ENCODE measurements at places on chromosomes 12 and 14.
A peak's percentile ranks its signal among the peaks of the same experiment; 100 is the strongest.

GRCh38 chr14:104938960-104939359, 14.3 kb downstream of the PLD4 start:
- no peak for DNase-seq

GRCh38 chr12:89016970-89017778, 335.1 kb downstream of the DUSP6 start:
- peak; percentile 78 for DNase-seq

GRCh38 chr14:72104011-72104613, 171.9 kb downstream of the RGS6 start:
- no peak for DNase-seq

DNA sequence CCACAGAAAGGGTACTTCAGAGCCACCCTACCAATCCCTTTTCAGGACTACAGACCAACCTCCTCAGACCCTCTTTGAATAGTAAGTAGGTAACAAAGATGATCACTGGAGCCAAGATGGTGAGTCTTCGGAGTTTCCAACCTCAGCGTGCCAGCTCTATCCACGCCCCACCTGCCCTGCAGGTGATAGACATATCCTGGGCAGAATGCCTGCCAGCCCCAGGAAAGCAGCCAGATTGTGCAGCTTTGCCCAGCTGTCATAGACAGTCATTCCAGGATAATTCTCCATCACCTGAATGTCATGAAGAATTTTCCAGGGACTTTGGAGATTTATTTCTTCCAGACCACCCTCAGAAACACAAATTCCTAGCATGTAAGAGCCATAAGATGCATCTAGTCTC, 434.4 kb downstream of the RGS6 start:
- DNase-seq = no peak

DNA sequence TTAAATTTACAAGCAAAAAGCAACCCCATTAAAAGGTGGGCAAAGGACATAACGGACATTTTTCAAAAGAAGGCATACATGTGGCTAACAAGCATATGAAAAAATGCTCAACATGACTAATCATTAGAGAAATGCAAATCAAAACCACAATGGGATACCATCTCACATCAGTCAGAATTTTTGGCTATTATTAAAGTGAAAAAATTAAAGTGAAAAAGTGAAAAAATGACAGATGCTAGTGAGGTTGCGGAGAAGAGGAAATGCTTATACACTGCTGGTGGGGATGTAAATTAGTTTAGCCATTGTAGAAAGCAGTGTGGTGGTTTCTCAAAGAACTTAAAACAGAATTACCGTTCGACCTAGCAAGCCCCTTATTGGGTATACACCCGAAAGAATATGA, 7.9 kb downstream of the OTOGL start:
- peak; percentile 44 for DNase-seq

DNA sequence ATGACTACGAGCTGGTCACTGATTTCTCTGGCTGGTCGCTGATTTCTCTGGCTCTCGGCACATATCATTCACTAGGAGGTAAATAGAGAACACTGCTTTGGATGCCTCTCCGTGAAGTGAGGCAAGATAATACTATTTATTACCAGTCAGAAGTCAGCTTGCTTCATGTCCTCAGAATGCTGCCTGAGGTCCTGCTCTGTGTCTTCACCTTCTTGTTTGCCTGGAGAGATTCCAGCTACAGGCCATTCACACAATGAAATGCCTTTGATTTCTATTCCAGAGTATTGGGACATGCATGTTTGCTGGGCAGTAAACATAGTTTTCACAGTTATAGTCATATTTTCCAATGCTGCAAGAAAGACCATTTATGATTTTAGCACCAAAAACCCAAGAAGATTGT, 106.7 kb downstream of the AEBP2 start:
- DNase-seq = no peak

DNA sequence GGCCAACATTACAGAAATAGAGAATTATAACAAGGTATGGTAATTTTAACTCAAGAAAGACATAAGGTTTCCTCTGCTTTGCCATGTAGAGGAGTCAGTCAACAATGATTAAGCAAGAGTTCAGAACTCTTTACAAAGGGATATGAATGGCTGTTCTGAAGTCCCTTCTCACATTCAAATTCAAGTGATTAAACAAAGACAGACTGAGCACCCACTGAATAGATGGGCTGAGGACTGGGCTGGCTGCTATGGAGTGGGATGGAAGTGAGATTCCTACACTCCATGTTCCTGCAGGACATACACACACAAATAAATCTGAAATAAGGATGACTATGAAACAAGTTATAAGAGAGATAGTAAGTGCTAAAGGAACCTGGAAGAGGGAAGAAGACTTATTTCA, 199.0 kb upstream of the GRIP1 start:
- no peak for DNase-seq

- DNase-seq = no peak
Observed at GRCh38 chr12:101277443-101277842, 2.5 kb upstream of the UTP20 start.

DNA sequence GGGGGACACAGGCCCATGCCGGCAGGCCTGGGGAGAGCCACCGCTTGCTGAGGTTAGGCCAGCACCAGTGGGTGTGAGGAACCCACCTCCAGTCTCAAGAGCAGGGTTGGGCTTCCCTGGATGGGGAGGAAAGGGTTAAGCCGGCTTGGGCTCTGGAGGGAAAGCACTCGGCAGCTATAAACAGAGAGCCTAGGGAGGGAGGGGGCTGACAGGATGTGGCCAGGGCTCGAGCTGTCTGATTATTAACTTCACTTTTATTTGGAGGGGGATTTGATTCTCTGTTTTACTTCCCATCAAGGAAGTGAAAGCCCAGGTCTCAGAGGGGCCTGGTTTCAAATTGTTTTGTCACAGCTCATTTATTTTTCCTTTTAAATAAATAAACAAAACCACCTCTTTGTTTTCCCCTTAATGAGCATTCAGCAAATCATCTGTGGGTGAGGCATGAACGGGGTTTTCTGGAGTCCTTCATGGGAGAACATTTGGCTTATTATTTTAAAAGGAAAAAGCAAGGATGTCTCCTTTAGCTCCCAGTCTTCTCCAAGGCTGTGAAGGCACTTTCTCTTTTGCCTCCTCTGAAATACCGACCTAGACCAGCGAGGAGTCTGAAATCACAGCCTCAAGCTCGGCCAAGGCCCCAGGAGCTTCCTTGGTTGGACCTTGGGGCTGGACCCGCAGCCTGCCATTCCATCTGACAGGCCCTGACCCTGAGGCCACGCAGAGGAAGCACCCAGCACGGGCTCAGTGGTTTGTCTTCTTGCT, 21.9 kb upstream of the ZFP36L1 start:
- peak; percentile 72 for DNase-seq

DNA sequence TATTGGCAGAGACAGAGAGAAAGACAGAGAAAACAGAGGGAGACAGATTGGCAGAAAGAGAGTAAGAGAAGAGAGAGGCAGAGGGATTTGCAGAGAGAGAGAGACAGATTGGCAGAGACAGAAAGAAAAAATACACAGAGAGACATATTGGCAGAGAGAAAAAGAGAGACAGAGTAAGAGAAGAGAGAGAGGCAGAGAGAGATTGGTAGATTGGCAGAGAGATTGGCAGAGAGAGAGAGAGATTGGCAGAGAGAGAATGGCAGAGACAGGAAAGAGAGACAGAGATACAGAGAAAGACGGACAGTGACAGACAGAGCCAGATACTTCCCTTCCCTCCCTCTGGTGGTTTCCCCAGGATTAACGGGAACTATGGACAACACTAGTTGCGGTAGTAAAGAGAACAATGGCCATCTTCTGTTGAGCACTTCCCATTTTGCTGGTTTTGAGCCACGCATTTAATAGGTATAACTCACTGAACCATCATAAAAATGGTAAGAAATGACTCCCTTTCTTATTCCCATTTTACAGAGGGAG, 2.6 kb upstream of the NOS1 start:
- DNase-seq = no peak

DNA sequence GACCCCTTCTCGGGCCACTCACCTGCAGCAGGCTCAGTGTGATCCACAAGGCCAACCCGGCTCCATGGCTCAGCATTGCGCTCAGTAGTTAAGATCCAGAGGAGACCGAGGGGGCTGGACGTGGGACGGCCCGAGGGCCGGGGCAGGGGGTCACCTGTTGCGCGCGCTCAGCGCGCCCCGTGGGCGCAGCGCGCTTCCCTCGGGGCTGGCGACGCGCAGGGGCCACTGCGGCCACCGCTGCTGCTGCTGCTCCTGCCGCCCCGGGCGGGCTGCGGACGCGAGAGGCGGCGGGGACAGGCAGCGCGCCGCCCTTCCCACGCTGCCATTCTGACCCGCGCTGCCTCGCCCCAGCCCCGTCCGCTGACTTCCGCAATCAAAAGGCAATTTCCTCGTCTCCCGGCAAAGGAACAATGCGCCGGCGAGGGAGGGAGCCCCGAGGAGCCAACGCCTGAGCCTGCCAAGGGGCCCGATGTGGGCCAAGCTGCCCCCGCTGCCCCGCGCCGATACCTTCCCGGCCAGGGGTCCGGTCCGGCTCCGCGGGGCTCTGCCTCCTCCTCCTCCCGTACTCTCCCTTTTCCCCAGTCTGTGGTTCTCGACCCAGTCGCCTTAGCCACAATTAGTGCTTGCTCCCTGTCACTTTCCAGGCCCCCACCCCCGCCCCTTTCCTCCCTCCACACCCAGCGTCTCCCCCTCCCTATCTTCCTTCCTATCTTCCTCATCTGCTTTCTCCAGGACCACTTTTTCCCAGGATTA, 27.3 kb downstream of the PTPRB start:
- DNase-seq = no peak

GRCh38 chr12:99131751-99132199, 486.7 kb downstream of the APAF1 start:
- peak; percentile 83 for DNase-seq

GRCh38 chr14:106308839-106309389, 782.5 kb downstream of the TMEM121 start:
- DNase-seq = no peak

DNA sequence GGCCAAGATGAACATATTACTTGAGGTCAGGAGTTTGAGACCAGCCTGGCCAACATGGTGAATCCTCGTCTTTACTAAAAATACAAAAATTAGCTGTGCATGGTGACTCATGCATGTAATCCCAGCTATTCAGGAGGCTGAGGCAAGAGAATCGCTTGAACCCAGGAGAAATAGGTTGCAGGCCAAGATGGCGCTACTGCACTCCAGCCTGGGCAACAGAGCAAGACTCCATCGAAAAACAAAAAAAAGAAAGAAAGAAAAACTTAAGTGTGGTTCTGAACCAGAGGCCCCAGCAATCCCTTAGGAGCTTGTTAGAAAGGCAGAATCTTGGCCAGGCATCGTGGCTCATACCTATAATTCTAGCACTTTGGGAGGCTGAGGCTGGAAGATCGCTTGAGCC, 24.5 kb downstream of the SVOP start:
- no peak for DNase-seq

GRCh38 chr12:74551291-74551690, 13.7 kb downstream of the ATXN7L3B start:
- DNase-seq = no peak

GRCh38 chr12:131121705-131122405, 168.1 kb downstream of the ADGRD1 start:
- DNase-seq = no peak

GRCh38 chr12:85653731-85654455, 182.3 kb downstream of the RASSF9 start:
- no peak for DNase-seq

GRCh38 chr14:23942587-23942986, 11.0 kb upstream of the DHRS4 start:
- no peak for DNase-seq

DNA sequence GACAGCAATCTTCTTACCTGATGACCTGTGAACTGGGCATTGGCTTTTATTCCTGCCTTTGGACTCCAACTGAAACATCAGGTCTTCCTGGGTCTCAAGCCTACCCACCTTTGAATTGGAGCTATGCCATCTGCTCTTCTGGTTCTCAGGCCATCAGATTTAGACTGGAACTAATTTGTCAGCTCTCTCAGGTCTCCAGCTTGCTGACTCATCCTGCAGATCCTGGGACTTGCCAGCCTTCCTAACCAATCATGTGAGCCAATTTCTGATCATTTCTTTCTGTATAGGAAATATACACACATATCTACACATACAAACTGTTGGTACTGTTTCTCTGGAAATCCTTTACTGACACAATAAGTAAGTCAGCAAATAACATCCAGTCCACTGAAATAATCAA, 65.3 kb upstream of the TSPAN8 start:
- DNase-seq = no peak

DNA sequence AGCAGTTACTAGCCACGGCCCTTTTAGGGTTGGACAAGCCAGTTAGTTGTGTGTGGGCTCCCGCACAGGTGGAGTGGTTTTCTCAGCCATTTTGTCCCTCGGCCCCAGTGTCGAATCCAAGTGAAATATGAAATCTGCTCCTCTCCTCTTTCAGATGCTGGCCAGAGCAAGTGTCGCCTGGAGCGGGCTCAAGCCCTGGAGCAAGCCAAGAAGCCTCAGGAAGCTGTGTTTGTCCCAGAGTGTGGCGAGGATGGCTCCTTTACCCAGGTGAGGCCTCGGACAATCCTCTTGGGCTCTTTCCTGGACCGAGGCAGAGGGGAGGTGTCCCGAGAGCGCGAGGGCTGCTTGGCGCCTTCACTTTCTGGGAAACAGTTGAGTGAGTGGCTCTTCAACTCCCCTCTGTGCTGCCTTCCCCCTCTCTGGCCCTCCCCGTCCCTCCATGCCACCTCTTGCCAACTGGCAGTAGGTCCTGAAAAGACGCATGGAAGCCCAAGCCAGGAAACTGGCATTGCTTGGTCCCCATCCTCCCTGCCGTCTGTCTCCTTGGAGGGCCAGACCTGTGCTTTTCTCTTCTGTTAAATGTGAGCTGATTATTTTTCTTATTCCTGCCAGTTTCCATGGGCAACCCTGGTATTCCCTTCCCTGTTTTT, 74.2 kb downstream of the SMOC1 start:
- DNase-seq = no peak

DNA sequence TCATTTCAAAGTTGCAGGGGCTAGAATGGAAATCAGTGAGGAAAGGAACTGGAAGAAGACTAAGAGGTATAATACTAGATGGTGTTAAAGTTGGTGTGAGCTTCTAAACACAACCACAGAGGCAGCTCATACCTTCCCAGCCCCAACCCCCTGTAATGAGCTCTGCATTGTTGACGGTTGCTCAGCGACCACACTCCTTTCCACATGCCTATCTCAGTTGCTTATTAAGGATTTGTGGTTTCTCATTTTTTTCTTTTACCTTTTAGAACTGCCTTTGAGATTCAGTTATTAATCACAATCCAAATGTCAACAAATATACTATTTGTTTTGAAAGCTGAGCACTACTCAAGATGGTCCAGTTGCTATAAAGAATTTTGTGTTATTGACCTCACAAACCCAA, 62.1 kb upstream of the KIF21A start:
- DNase-seq = peak; percentile 29

GRCh38 chr12:356276-356988, 32.7 kb downstream of the KDM5A start:
- peak; percentile 26 for DNase-seq

DNA sequence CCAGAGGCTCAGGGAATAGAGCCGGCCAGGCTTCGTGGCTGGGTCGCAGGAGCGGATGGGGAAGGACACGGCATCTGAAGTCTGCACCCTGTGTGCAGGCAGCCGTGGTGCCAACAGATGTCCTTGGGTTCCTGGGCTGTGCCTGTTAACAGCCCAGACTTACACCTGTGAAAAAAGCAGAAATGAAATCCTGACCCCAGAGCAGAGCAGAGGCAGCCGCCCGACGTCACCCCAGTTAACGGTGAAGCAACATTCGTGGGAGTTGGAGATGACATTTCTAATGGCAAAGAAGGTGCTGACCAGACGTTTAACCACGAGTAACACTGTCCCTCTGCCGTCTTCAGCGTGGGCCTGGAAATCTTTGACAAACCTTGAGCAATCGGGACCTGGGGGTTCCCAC, 200.3 kb upstream of the DIO3 start:
- no peak for DNase-seq

All from astrocyte of the spinal cord (primary cell).